CD4-positive, alpha-beta T cell treated with Interleukin-15 for 4 hours (primary cell): ENCODE measurements at places on chromosomes 2 and 18.

DNA sequence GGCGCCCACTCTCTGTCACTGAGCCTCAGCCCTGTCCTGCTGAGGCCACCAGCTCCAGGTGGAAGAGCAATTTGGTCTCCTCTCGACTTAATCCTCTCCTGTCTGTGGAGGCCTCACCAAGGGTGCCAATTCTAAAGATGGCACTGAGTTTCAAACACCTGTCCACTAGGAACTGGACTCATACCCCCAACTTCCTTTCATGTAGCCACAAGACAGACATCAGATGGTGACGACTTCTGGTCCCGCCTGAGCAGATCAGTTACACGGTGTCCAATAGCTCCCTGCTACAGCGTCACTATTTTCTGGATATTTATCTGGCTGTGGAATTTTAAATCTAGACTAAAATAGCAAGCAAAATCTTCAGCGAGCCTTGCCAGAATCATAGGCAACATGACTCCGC, 24.5 kb upstream of the SP5 start:
- no peak for DNase-seq

DNA sequence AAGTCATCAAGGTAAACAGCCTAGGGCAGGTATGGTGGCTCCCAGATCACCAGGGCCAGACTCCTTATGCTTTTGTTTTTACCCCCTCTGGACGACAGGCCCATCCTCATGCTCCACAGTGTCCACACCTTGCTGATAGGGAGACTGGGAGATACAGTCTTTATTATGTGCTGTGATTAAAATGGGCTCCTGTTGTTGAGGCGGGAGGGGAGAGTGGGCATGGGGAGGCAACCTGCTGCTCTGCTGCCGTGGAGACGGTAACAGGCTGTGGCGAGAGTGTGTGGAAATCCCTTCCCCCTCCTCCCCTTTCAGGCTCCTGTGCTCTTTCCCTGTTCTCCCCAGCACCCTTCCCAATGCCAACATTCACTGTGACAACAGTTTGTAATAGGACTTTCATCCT, 38.2 kb upstream of the PNO1 start:
- no peak for DNase-seq

GRCh38 chr2:37091873-37092272, 7.6 kb downstream of the GPATCH11 start:
- no peak for DNase-seq

GRCh38 chr18:32389191-32389590, 81.5 kb downstream of the GAREM1 start:
- DNase-seq: no peak

- DNase-seq: no peak
Observed at GRCh38 chr2:10619643-10620042, 70.1 kb downstream of the NOL10 start.

- no peak for DNase-seq
Observed at GRCh38 chr2:114545052-114545451, 102.6 kb downstream of the DPP10 start.

DNA sequence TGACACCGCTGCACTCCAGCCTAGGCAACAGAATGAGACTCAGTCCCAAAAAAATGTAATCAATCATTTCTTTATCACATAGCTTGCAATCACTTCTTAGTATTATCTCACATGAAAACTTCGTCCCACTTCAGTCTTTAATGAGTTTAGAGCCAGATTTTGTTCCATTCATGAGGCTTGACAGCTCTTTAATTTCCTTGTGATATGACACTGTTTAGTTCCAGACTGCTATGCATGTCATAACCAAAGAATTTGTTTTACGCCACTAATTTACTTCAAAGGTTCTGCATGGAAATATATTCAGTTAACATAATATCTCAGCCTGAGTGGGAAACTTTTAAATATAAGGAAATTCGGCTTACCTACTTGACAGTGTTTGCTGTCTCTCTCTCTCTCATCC, 113.1 kb downstream of the ZNF532 start:
- DNase-seq: no peak
